ENCODE measurements at places on chromosomes 12 and 14.

- DNase-seq, result peak; percentile 3
Observed at GRCh38 chr12:54030889-54031471, 1.9 kb upstream of the HOXC5 start.

DNA sequence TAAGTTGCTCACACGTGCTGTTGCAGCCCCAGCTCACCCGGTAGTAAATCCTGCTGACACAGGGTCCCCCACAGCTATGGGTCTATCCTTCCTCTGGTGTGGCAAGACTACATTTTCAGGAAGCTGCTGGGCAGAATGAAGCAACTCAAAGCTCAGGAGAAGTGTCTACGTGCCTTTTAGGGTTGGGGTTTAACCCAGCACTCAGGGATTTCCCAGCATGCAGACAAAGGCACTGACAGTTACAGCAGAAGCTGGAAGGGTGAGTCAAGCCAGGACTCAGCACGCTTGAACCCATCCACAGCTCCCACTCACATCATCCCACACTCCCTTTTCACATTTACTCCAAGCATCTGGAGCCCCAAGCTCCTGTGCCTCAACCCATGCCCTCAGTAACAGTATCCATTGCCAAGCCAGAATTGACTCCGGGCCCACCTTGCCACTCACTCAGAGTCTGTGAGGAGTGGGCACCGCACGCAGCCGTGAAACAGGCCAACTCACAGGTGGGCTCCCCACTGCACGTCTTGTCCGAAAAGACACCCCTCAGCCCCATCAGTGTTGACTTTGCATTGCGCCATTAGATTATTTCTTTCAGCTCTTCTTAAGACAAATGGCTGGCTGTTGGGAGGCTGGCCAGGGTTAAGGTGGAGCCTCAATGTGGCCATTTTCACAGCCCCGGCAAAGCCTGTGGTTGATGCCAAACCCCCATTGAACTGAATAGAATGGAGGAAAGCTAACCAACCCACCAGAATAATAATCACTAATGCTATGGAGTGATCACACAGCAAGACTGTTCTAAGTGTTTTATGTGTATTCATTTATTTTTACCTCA lies 59.6 kb downstream of the ZFP36L1 start:
- DNase-seq, result no peak

DNA sequence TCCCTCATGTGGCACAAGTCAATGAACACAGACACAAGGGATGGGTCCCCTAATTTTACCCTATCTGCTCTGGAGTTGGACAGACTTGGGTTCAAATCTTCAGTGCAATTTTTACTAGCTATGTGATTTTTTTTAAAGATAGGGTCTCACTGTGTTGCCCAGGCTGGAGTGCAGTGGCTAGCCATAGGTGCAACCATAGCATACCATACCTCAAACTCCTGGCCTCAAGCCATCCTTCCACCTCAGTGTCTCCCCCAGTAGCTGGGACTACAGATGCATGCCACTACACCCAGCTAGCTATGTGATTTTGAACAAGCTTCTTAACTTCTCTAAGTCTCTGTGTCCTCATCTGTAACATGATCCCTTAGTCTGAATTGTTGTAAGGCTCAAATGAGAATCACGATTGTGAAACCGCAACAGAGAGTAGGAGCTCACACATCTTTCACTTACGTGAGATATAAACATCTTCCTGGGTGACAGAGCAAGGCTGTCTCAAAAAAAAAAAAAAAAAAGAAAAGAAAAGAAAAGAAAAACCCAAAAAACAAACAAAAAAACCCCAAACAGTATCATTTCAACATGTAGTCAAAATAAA lies 4.7 kb downstream of the CALCOCO1 start:
- peak; percentile 83 for DNase-seq

DNA sequence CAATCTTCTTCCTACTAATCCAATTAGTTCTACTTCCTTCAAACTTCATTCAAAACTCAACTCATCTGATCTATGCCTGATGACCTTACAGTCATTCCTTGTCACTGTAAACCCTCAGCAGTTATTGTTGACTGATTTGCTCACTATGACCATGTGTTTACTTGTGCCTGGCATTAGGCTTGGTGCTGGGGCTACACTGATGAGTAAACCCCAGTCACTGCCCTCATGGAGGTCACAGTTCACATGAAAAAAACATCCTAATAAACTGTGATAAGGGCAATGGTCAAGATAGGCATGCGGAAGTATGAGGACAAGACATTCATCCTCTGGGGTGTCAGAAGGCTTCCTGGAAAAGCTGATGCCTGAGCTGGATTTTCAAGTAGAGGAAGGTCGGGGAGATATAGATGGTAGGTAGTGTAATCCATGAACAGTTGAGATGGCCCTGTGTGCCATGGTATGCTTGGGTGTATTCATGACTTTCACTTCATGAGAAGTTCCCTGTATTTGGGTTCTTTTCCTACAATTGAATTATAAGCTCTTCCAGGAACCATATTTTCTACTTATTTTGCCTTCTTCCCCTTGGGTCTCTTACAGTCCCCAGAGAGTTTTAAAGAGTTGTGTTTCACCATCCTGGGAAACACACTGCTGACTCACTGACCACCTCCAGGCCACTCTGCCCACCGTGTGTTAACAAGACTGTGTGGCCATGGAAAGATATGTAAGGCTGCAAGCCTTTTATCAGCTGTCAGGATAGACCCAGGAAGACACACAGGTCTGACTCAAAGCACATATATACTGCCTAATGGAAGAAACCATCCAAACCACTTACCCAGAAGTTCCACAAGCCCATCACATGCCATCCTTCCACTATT lies 38.7 kb upstream of the DUSP6 start:
- DNase-seq, result peak; percentile 86

DNA sequence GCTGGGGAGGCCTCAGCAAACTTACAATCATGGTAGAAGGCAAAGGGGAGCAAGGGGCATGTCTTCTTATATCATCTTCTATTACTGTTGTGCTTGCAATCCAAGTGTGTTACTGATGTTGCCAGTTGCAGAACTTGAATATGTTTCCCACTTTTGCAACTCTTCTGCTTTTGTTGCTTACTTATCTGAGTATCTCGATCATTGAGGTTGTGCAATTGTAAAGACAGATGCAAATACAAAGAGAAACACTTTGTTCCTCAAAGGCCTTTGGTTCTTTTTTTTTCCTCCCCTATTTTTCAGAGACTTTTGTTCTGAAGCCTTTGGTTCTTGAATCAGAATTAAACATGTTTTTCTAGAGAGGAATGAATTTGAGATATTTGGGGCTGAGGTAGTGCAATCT lies 3.7 kb upstream of the COX8C start:
- DNase-seq, result no peak

- peak; percentile 85 for DNase-seq
Observed at GRCh38 chr12:127125607-127126259, 1141.2 kb upstream of the TMEM132C start.

DNA sequence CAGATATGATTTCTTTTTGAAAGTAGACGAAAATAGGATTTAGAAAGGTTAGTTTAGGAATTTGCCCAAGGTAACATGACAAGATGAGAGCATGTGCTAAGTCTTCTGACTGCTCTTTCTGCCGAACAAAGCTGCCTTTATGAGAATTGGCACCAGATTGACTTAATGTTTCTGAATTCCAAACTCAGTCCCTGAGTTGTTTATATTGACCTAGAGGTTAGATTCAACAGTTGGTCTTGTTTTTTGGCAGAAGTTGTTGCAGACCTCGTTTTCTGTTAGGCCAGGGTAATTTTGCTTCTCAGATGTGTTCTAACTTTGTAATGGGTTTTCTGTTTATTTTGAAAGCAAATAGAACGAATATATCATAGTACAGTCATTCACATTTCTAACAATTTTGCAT lies 61.5 kb upstream of the LRTM2 start:
- peak; percentile 47 for DNase-seq

DNA sequence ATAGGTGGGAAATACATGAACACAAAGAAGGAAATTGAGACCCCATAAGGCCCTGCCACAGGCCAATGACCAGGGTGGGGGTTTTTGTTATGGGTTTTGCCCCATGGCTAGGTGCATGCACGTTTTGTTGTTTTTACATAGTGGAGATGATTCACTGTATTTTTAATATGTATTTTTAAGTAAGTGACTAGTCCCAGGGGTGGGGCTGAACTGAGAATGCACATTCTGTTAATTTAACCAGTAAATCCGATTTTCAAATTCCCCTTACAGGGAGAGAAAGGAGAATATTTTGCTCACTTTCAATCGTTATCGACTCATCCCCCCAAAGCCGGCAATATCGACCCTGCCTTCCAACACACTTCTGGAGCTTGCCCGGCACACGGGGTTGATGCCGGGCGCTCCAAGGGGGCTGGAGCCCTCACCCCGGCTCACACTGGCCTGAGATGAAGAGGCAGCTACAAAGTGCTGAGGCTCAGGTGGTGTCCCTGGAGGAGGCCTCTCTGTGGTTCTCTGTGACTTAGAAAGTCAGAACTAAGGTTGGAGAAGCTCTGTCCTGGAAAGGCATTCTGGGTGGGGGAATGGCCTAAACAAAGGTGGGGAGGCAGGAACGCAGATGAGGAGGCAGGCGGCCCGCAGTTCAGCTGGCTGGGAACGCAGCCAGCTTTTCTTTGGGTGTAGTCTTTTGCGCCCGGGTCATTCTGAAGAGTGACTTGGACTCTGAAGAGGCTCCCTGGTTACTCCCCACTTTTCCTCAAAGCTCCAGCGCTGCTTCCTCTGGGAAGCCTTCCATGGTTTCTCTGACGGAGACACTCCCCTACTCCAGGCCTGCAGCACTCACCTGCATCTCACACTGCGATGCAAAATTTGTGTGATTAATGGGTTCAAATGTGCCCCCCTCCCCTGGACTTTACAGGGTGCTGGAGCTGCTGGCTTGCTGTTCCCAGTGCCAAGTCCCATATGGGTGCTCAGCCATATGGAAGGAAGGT lies 50.7 kb upstream of the DLK1 start:
- DNase-seq, result no peak

GRCh38 chr12:59847127-59847526 lies 251.3 kb downstream of the SLC16A7 start:
- no peak for DNase-seq

DNA sequence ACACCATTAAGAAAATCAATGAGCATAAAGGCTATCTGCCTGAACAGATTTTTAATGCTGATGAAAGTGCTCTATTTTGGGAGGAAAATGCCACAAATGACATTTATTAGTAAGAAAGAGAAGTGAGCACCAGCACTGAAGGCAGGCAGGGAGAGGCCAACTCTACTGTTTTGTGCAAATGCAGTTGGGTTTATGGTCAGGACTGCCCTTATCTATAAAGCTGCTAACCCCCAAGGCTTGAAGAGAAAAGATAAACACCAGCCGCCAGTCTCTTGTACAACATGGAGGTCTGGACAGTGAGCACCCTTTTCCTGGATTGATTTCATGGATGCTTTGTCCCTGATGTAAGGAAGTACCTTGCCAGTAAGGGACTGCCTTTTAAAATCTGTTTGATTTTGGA lies 246.8 kb upstream of the SFSWAP start:
- DNase-seq, result no peak

- DNase-seq, result peak; percentile 57
Observed at GRCh38 chr14:33475623-33476022, 475.3 kb downstream of the EGLN3 start.

DNA sequence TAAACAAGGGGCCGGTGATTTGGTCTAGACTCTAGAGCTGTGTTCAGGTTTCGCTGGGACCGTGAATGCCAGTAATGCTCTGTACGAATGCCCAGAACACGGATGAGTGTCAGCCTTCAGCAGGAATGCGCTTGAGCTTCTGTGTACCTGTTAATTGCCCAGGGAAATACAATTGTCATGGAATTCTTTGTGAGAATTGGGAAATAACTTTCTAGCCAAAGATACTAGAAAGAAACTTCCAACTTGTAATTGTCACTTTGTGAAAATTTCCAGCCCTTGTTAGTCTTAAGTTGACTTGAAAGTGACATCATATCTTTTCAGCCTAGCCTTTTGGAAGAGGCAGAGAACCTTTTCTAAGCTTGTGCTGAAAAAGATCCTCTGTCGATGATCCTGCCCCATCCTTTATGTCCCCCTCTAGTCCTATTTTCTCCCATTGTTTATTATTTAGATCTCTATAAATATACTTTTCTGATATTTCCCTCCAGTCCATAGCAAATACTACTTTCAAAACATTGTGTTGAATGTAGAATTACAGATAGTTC lies 2.7 kb downstream of the CHST11 start:
- DNase-seq, result no peak

- DNase-seq, result no peak
Observed at GRCh38 chr12:117521867-117522266, 160.4 kb upstream of the NOS1 start.

DNA sequence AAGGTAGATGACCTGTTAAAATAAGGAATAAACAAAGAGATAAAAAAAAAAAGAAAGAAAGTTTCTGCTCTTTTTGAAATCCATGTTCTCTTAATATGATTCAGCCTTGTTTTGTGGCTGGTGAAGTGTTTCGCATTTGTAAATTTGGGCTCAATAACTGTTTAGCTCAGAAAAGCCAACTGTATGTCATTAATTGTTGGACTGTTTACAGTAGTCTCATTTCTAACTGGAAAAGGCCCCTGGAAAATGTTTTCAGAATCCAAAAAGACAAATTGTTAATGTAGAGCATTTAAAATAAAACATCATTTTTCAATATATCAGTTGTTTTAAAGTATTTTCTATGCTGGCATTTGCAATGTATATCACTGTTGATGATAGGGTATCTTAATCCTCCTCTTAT lies 47.4 kb upstream of the DYRK2 start:
- no peak for DNase-seq

DNA sequence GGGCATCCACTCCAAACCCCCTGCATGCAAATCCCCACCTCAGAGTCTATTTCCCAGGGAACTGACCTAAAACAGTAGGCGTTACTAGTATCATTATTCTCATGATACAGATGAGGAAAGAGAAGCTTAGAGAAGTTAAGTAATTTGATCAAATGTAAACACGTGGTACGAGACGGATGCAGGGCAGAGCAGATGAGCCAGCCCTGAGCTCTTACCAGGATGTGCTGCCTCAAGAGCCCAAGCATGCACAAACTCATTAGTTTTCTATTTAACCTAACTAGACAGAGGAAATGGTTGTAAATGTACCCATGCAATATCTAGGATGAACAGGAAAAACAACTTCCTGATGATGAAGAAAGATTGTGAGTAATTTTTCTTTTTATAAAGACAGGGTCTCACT lies 173.3 kb upstream of the RASSF8 start:
- DNase-seq, result no peak

- DNase-seq, result peak; percentile 97
Observed at GRCh38 chr14:68682166-68683103, 110.4 kb downstream of the ZFP36L1 start.
